KBM-7 (cell line): ENCODE measurements at places on chromosomes 7 and 10.

GRCh38 chr7:148747274-148747673 is 48.6 kb downstream of the CUL1 start:
- DNase-seq, result no peak

DNA sequence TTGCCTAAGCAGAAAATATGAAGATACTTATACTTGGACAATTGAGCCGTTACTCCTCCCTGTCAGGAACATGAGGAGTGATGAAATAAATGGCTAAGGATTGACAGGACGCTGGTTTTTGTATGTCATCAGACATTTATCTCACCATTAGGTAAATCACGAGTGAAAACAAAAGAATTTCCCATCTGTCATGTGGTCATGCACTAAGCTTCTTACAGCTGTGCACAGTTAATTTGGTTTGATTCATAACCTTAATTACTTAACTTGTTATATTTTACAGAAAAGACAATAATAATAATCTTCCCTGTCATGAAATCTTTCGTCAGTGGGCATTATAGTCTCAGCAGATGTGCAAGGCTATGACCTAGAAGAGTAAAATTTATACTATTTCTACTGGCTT is 266.5 kb downstream of the HGF start:
- DNase-seq, result no peak

DNA sequence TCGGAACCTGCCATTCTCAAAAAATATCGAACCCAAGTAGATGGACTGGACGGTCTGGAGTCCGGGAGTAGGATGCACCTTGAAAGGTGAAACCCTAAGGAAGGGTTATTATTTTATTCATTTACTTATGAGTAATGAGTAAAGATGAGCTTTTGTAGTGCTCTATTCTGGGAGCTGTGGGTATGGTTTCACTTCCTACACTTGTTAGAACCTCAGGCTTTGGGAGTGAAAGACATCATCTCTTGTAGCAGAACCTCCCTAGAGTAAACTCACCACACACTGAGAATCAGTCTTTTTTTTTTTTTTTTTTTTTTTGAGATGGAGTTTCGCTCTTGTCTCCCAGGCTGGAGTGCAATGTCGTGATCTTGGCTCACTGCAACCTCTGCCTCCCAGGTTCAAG is 389.4 kb upstream of the AUTS2 start:
- DNase-seq, result no peak

- no peak for DNase-seq
Observed at GRCh38 chr10:124172181-124172916, 79.0 kb upstream of the CHST15 start.

GRCh38 chr10:95482501-95483233 is 78.5 kb downstream of the SORBS1 start:
- no peak for DNase-seq

DNA sequence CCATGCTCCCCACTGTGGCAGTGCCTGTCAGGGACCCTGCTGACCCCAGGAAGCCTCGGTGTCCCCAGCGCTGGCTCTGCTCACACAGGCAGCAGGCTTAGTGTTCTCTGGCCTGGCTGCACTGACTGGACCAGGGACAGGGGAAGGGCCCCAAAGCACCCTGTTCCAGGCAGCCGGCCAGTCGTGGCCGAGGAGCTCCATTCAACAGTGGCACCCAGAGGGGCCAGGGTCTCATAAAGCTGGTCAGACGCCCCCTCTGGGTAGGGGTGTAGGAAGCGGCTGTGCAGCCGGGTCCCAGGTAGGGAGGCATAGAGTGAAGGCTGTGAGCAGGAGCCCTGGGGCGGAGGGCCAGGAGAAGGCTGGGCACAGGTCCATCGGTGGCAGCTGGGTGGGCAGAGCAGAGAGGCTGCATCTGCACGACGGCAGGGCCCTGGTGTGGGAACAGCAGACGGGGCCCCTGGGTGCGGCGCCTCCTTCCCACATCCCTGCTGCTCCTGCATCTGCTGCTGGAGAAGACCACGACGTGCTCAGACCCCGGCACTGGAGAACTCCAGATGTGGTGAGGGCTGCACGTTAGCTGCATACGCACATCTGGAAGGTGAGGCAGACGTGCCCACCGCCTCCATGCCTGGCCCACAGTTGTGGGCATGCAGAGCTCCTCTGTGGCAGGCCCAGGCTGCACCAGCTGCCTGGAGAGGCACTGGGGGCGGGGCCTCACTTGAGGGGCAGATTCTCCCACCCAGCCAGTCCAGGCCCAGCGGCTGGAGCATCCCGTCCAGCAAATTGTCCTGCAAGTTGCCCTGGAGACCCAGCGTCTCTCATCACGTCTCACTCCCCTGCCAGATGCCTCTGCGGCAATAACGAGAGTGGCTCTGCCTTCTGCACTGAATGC is 25.1 kb downstream of the MNX1 start:
- no peak for DNase-seq

DNA sequence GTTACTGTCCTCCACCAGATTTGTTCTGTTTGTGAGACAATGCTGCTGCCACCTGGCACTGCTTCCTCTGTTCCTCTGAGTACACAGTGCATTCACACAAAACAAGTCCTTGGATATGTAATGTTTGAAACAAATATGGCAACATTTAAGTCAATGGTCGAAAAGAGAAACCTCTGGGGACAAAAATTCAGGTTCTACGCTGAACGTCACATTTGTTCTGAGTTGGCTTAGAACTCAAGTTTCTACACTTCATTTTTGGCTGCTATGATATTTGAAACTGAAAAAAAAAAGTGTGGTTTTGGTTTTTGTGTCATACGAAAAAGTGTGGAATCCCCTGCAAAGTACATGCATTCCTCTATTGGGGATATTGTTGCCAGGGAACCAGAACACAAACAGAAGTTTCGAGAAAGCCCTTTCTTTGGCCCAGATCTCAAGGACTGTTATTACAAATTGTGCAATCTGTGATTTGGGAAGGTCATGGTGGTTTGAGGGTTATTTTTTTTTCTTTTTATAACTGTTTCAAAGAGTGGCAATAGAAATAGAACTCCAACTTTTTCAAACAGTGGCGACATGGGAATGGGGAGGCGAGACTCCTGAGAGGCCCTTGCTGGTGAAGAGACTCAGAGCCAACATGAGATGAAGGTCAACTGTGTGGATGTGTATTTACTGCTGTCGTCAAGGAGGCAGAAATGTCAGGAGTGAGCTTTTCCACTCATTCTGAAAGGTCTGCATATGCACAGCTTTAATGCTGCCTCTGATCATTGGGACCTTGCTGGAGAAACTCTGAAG is 127.5 kb downstream of the CUBN start:
- DNase-seq, result peak; percentile 44

DNA sequence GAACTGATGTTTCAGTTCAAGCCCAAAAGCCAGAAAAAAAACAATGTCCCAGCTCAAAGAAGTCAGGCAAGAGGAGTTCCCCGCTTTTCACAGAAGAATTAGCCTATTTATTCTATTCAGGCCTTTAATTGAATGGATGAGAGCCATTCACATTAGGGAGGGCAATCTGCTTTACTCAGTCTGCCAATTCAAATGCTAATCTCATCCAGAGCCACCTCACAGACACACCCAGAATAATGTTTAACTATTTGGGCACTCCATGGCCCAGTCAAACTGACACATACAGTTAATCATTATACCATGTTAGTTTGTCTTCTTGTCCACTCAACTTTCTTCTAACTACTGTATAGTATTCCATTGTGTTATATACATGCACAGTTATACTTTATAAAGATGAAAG is 2.6 kb upstream of the NPSR1 start:
- no peak for DNase-seq

DNA sequence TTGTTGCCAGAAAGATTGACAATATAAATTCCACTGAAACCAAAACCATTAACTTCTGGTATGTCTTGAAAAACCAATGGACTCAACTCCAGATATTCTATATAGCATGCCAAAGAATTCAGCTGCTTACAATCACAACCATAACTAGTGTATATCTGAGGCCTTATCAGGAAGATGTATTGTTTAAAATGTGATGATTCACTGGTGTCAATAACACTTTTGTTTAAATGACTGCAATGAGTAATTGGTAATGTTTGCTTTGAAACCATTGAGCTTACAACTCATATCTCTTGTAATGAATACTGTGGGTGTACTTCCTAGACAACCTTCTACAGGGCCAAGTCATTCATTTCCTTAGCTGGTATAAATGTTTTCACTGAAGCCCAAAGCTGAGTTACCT is 727.9 kb upstream of the KCND2 start:
- no peak for DNase-seq

GRCh38 chr10:603745-604144 is 85.7 kb downstream of the DIP2C start:
- DNase-seq, result no peak

DNA sequence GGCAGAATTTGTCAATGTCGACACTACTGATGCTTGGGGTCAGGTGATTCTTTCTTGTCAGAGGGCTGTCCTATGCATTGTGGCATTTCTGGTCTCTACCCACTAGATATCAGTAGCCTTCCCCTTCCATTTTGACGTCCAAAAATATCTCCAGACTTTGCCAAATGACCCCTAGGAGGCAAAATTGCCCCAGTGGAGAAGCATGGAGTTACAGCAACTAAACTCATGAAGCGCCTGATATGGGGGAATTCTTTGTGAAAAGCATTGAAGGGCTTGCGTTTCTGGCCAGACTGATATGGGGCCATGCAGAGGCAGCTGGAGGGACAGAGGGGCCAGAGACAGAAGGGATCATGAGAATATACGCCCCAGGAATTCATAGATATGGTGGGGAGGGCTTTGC is 43.6 kb downstream of the ADRB1 start:
- no peak for DNase-seq

DNA sequence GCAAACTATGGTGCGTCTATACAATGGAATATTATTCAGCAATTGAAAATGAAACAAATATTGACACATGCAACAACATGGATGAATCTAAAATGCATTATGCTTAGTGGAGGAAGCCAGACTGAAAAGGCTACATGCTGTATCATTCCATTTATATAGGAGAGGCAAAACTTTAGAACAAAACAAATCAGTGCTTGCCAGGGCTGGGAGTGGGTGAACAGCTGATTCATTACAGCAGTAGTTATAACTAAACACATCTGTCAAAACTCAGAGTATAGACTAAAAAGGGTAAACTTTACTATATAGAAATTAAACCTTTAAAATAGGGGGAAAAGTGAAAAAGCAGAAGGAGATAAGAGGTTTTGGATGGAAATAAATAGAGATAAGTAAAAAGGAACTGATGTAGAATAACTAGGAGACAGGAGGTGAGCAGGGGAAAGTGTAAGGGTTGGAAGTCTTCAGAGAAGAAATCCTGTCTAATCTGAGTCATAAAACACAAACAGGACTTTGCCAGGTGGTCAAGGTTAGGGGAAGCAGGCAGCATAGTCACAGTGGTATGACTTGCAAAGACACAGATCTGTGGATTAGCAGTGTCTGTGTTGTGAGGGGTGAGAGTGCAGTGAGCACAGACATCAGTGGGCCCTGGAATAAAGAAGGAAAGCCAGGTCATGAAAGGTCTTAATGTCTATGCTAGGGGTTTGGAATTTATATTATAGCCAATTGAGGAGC is 349.8 kb downstream of the PHTF2 start:
- DNase-seq, result no peak

- no peak for DNase-seq
Observed at GRCh38 chr10:48241332-48241731, 33.2 kb downstream of the FRMPD2 start.

DNA sequence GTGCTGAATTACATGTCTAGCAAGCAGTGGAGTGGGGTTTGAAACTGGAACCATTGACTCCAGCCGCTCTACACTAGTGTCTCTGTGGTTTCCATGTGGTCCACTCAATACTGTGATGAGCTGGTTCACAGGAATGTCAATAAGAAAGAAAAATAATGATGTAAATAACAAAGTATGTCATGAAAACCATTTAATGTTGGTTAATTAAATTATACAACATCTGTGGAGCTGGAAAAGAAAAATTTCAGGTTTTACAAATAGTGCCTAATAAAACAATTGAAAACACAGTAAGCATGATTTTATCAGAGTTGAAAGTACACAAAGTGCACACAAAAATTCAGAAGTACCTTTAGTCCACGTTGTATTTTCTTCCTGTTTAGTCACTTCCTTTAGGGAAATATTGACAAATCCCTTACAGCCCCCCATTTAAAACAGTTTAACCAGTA is 28.7 kb upstream of the NAMPT start:
- DNase-seq, result no peak

DNA sequence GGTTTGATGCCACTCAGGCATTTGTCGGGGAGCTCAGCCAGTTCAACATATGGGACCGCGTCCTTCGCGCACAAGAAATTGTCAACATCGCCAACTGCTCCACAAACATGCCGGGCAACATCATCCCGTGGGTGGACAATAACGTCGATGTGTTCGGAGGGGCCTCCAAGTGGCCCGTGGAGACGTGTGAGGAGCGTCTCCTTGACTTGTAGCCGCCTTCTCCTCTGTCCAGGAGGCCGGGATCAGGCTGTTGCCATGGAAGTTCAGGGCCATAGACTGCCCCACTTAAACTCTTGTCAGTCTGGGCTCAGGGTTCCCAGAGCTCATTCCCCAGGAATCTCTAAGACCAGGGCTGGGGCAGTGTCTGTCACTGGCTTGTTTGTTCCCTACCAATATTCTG is 11.3 kb downstream of the NPTX2 start:
- no peak for DNase-seq

DNA sequence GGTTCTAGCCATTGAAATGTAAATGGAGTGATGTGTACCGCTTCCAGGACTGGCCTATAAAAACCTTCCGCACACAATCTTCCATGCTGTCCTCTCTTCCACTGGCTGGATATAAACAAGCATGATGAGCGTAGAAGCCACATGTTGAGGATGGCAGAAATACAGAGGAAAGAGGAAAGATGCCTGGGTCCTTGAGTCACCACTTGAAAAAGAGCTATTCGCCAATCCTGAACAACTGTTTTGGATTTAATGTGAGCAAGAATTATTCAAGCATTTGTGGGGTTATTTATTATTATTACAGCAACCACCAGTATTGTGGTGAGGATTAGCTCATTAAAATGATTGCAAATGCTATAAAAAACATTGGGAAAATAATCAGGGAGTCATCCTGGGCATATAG is 45.8 kb upstream of the PLXNA4 start:
- no peak for DNase-seq

DNA sequence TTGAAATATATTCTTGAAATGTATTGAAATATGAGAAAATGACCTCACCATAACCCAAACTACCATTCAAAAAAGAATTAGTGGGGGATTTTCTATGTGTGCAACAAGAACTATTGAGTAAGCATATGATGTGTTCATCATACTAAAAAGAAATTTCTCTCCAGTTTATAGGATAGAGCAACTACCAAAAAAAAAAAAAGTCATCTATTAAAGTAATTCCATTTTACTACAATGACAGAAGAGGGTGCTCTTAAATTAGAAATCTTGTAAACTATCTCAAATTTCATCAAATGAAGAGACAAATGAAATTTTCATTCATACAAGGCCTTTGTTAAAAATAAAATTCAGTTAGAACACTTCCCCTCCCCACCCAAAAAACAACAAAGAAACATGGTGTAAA is 195.4 kb upstream of the PLXDC2 start:
- no peak for DNase-seq

- no peak for DNase-seq
Observed at GRCh38 chr10:47158116-47159071, 141.6 kb upstream of the GDF10 start.

GRCh38 chr7:26646336-26647048 is 217.9 kb downstream of the SKAP2 start:
- no peak for DNase-seq

- no peak for DNase-seq
Observed at GRCh38 chr10:43801140-43801539, 152.5 kb upstream of the ZNF32 start.
